Stimulated activated naive B cell treated with anti-CD40 and anti-IgM and Interleukin-4, amounts not matched to agents 10 μg/mL and 1 μg/mL and 100 μg/mL, for 72 hours (primary cell): ENCODE measurements at places on chromosomes 2 and 18.

GRCh38 chr2:100380681-100381080 lies 36.8 kb downstream of the CHST10 start:
- DNase-seq: no peak

- no peak for DNase-seq
Observed at GRCh38 chr2:66641685-66642084, 206.8 kb downstream of the MEIS1 start.

DNA sequence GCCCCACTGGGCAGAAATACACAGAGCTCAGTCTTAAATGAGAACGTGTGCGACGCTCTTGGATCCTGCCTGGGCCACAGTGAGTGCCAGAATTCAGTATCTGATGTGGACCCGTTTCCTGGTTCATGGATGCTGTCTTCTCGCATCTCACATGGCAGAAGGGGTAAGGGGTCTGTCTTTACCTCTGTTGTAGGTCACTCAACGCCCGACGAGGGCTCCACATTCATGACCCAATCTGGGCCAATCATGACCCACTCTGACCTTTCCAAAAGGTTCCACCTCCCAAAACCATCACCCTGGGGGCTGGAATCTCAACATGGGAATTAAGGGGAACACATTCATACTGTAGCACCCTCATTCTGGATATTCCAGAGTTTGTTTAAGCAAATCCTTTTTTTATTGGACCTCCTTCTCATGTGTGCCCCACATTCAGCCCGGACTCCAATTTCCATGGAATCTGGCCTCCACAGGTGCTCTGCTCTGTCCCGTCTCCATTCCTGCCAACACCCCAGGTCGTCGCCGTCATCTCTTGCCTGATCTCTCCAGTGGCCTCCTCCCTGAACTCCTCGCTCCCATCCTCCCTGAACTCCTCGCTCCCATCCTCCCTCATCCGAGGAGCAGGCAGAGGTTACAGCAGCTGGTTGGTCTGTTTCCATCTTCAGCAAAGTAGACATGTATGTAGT lies 78.9 kb upstream of the OTOS start:
- no peak for DNase-seq

- DNase-seq: no peak
Observed at GRCh38 chr18:24080861-24081260, 58.0 kb upstream of the CABYR start.

DNA sequence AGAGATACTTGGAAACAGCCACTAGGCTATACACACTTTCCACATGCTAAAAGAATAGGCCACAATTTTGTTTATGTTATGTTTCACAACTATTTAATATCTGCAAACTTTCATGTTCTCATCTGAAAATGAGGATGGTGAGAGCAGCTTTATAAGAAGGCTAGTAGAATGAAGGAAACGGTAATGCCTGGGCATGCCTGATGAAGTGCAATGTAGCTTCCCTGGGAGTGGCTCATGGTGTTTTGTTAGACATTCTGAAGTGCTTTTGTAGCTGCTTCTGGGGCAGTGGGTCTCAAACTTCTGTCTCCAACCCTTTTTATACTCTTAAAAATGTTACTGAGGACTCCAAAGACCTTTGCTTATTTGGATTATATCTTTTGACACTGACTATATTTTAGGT lies 193.3 kb upstream of the VWC2L start:
- DNase-seq: no peak
